Stimulated activated CD4-positive, alpha-beta T cell treated with anti-CD3 and anti-CD28 coated beads, Interleukin-1b, Interleukin-23, amount 100 ng/mL, for 1 hour (primary cell): ENCODE measurements at places on chromosomes 12 and 14.

DNA sequence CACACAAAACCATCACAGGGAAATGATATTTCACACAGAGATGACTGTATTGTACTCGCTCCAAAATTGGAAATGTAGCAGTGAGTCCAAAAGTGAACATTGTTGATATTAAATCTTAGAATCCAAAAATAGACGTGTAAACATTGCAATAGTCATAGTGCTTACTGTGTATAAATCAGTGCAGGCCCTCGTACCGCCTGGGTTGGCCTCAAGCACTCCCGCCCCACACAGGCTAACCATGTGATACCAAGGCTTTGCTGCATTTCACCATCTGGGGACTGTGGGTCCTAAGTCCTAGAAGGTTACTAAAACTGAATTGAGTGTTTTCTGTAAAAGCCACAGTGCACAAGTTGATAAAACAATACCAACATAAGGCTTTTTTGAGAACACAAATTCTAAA is 107.3 kb downstream of the PPP2R5E start:
- no peak for DNase-seq

- no peak for DNase-seq
Measured at GRCh38 chr14:103161054-103161397, 37.8 kb downstream of the TNFAIP2 start.

GRCh38 chr12:77514511-77514910 is 316.2 kb upstream of the NAV3 start:
- no peak for DNase-seq

DNA sequence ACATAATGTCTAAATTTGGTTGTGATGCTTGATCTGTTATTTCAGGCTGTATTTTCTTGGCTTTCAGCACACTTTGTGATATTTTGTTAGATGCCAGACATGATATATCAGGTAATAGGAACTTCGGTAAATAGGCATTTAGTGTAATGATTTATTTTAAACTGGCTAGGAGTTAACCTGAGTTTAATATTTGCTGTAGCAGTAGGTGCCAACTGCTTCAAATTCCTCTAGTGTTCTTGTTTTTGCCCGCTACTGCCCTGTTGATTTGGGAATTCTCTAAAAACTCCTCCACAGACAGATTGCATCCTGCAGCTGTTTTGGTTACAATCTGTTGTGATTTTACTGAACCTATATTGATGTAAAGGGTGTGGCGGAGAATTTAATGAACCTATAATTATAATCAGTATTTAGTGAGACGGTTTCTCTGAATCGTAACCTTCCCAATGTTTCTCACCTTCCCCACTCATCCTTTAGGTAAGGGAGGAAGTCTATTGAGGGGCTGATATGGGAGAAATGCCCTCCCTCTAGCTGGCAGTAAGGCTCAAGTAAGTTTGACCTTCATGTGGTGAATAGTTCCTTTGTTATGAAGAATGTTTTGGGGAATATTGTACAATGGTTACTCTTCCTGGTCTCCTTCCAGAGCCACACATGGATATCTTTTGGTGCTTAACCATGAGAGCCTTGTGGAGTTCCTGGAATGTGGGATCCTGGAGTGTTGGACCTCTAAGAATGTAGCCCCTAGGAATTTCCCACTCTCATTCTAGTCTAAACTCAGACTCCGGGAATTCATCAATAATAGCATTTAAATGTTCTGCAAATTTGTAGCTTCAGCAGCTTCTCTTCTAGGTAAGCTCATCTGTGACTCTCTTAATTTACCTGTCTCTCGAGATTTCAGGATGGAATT is 634.1 kb downstream of the FSCB start:
- DNase-seq: no peak

GRCh38 chr12:109671502-109671901 is 42.1 kb upstream of the FAM222A start:
- no peak for DNase-seq

GRCh38 chr12:95102916-95103671 is 29.7 kb upstream of the NR2C1 start:
- no peak for DNase-seq

DNA sequence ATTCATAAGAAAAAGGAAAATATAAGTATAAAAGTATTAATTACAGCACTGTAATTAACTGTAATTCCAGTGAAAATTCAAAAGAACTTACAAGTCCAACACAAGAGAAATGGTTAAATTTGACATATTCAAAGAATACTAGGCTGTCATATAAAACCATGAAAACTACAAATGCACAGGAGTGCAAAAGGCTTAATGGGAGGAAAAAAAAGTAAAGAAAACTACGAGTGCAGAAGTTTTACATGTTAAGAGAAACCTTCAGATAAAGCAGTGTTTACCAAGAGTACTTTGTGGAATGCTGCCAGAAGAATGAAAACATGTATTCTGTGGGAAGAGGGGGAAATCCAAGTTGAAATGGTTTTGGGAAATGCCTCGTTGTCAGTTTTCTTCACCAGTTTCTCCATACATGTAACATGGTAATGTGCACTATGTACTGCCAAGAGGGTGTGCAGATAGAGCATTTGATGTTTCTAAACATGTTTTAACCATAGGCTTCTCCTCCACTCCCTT is 9.1 kb downstream of the HEATR5A start:
- DNase-seq: no peak

GRCh38 chr14:68636597-68636996 is 156.3 kb downstream of the ZFP36L1 start:
- no peak for DNase-seq

DNA sequence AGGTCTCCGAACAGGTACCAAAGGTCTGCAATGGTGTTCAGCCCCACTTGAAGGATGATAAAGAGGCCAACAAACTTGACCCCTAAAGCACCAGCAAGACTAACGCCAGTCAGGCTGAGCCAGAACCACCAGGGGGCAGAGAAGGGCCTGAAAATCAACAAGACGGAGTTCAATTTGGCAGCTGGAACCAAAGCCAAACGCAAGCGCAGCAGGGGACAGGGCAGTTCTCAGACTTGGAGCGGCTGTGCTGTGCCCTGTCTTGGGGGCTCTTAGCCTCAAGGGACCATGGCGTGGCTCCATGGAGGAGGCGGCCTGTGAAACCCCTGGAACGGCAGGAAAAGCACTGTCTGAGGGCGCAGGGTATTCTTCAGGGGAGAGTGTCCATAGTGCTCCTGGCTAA is 19.6 kb downstream of the POMT2 start:
- DNase-seq: peak; percentile 30

DNA sequence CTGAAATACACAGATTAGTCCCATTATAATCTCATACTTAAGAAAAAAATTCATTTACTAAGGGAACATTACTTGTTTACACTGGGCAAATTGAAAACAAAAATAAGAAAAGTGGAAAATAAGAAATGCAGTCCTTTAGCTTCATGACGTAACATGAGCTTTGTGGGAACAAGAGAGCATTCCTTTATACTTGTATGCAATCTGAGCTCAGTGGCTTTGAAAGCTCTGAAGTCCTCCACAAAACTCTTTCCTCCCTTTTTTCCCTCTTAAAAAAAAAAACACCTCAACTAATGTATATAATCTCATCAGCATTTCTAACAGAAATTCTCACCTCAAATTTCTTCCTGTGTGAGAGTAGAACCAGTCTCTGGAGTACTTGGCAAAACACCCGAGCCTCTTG is 76.9 kb upstream of the OTX2 start:
- DNase-seq: no peak

DNA sequence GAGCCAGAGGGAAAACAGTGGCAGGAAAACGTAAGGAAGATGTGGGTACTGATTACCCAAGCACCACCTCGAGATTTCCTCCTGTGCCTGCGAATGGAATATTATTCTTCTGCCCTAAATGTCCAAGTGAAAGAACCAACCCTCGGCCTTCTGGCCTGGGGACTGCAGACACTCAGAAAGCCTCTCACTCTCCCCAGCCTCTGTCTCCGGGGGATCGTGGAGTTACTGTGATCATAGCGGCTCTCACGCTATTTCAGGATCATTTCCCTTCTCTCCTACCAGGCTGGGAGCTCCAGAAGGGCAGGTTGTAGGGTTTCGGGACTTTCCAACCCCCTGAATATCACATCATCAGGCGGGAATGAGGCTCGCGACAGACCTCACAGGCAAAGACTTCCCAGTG is 68.9 kb downstream of the KDM2B start:
- DNase-seq: no peak

DNA sequence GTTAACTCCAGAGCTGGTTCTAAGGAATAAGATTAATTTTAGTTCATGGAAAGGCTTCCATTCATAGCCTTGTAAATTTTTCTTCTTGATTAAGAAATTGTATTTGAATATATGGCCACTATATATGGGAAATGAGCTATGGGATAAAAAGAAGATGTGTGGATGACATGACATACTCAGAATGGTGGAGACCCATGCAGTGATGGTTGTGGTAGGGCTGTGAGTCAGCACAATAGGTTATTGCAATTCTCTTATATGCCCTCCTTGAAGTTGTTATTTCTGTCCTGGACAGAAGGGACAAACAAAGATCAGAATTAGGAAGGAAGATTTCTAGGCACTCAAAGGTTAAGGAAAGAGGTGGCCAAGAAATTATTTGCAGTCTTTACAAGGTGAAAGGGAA is 21.5 kb downstream of the RASSF9 start:
- no peak for DNase-seq

DNA sequence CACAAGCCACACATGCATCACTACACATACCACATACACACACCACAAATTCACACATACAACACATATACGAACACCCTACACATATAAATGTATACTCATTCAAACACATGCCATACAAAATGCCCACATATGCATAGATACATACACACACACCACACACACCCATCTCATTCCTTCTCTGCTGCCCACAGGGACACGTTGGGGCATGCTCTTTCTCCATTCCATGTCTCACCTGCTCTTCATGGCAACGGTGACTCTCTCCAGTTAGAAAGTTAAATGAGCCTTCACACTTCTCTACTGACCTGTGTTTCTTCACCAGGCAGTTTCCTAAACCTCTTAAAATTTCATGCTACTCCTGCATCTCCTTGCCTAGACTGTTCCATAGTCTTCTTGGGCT is 1194.8 kb downstream of the BCL11B start:
- DNase-seq: no peak

GRCh38 chr12:117836999-117837736 is 131.6 kb downstream of the KSR2 start:
- DNase-seq: peak; percentile 36

GRCh38 chr12:16112612-16113560 is 164.6 kb downstream of the SLC15A5 start:
- DNase-seq: no peak

DNA sequence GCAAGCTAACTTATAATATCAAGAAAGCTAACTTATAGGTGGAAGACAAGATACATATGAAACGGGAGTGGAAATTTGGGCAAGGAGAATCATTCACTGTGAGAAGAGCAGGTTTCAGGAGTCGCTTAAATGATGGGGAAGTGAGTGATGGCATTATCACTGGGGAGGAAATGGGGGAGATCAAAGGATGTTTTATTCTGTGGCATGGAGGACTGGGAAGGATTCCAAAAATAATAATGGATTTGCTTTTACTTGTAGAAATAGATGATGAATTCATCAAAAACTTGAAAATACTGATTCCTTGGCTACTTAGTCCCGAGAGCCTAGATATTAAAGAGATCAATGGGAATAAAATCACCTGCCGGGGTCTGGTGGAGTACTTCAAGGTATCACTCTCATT is 47.8 kb downstream of the SAV1 start:
- no peak for DNase-seq

- no peak for DNase-seq
Measured at GRCh38 chr12:46407361-46407760, 34.8 kb upstream of the SLC38A2 start.

DNA sequence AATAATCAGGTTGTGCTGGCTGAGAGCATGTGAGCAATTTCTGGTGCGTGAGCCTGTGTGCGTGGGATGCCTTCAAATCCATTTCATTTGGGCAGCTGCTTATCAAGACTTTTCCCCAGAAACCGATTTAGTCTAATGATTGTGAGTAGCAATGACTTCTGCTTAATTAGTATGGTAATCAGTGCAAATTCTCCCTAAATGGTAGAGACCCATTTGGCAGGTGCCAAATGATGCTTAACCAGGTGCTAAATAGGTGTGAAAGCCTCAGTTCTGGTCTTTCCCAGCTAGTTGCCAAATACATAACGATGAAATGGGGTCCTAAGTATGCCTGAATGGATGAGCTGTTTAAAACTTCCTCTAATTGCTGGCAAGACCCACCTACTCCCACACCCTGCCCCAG is 248.4 kb upstream of the CCDC196 start:
- no peak for DNase-seq

GRCh38 chr14:90871605-90872233 is 55.5 kb upstream of the TTC7B start:
- no peak for DNase-seq

- no peak for DNase-seq
Measured at GRCh38 chr12:101707131-101707782, 9.8 kb downstream of the CHPT1 start.

- no peak for DNase-seq
Measured at GRCh38 chr12:41966001-41966400, 178.7 kb downstream of the GXYLT1 start.

DNA sequence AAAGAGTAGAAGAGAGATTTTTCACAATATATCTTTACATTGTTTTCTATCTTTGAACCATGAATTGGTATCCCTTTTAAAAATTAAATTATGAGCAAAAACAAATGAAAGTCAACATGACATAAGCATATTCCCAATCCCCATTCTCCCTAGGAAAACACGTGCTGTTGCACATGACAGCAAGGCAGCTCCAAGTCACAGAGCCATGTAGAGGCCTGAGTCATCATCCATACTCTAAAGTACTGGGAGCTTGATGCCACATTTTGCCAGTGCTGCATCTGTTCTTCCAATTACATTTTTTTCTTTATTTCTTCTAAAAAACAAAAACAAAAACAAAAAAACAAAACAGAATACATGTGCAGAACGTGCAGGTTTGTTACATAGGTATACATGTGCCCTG is 115.2 kb downstream of the ITPR2 start:
- DNase-seq: no peak

DNA sequence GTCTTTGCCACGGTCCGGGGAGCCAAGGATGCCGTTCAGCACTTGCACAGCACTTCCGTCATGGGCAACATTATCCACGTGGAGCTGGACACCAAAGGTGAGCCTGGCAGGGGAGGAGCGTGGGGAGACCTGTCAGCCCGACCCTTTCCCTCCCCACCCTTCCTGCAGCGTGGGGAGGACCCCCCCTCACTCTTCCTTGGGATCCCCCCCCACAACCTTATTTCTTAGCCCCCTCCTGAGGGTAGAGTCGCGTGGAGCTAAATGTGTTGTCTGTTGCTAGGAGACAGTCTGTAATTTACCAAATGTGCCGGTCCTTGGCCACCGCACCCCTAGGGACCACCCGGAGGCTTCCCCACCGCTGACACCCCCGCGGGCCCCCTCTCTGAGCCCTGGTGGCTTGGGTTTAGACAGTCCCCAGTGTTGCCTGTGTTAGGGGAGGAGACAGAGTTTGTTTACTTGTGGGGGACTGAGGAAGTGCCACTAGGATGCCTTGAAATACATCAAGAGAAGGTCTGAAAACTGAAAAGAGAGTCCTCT is 2.3 kb downstream of the SETD1B start:
- no peak for DNase-seq
